Stimulated activated CD8-positive, alpha-beta memory T cell treated with anti-CD3 and anti-CD28 coated beads, Interleukin-4, amount 100 ng/mL, for 4 hours (primary cell): ENCODE measurements at places on chromosomes 3 and 15.

DNA sequence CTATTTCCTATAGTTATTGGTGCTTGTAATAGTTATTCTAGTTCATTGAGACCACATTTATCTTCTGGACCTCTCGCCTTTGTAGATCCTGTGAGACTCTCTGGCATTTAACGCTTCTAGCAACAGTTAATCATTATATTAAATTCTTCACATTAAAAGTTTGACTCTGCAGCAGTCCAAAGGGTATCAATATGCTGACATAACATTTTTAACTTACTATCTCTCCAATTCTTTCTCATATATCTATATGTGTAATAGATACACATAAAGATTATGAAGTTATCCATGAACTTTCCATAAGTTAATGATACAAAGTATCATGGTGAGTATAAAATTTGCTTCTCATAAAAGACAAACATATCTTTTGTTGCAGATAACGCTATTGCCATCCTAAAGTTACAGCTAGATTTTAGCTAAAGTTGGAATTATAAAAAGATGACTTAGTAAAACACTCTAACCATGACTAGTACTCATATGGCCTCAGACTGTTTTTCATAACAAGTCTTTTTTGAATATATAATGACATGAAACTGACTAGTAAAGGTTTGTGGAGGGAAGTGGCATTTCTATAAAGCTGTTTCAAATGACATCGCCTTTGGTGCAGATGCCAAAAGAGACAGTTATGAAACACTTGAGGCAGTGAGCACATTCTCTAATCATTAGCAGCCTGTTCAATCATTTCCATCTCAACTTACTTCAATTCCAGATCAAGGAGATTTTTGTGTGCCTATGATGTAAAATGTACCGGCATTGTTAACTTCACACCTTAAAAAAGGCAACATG is 379.3 kb upstream of the CBLB start:
- DNase-seq = no peak

DNA sequence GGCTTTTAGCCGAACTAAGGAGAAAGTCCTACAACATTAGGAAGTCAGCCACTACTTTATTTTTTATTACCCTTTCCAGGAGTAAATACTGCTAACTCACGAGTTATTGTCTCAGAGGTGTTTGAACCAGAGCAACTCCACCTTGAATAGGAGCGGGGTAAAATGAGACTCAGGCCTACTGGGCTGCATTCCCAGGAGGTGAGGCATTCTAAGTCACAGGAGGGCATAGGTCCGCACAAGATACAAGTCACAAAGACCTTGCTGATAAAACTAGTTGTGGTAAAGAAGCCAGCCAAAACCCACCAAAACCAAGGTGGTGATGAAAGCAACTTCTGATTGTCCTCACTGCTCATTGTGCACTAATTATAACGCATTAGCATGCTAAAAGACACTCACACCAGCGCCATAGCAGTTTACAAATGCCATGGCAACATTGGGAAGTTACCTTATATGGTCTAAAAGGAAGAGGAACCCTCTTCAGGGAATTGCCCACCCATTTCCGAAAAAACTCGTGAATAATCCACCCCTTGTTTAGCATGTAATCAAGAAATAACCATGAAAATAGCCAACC is 555.9 kb downstream of the IGSF11 start:
- no peak for DNase-seq

- DNase-seq = no peak
Observed at GRCh38 chr3:122665881-122666280, 14.8 kb upstream of the PARP14 start.

- no peak for DNase-seq
Observed at GRCh38 chr3:40387001-40387894, at the start of gene ENTPD3. Gene ENTPD3 (plus strand): TSS chr3:40387184. CDS start chr3:40388058, 874 bp downstream.
